ENCODE measurements at places on chromosomes 6 and 20.

DNA sequence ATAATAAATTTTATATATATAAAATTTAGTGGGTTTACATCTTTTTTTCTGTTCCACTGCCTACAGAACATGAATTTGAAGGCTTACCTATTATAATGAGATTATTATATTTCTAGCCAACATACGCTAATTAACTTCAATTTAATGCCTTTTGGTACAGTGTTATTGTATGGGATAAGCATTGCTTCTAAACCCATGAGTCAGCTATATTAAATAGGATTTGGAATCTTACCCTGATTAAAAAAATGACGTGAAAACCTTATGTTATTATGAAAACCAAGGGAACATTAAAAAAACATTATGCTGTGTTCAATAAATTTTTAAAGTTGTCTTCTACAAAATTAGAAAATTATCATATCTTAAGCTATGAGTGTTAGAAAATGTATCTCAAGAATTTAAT lies 334.0 kb upstream of the RGS17 start:
- DNase-seq = no peak

- DNase-seq = no peak
These were observed 54.8 kb upstream of the MBOAT1 start for GRCh38 chr6:20266851-20267608.

DNA sequence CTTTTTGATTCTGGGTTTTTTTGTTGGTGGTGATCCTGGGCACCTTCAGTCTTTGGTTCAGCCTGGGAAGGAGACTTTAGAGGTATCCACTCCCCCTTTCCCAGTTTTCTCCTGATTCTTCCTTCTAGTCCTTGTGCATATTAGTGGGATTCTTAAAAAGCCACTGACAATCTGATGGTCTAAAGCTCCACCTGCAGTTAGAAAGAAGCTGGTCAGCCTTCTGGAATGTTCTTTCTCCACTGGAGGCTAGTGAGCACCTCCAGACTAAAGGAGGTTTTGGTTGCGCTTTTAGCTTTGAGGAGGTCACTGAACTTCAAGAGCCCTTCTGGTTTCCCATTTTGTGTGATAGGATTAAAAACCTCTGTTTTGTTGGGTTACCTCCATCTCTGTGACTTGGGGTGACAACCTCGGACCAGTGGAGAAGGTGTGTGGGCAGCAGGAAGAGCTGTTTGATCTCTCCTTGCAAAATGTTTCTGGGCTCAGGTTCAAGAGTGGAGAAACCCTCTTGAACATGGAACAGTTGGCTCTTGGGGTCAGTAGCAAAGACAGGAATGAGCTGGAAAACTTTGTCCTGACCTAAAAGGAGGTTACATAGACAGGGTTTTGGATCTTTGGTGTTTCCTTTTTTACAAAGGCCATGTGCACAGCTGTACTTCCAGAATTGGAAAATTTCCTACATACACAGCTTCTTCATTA lies 29.0 kb downstream of the JARID2 start:
- DNase-seq = no peak

DNA sequence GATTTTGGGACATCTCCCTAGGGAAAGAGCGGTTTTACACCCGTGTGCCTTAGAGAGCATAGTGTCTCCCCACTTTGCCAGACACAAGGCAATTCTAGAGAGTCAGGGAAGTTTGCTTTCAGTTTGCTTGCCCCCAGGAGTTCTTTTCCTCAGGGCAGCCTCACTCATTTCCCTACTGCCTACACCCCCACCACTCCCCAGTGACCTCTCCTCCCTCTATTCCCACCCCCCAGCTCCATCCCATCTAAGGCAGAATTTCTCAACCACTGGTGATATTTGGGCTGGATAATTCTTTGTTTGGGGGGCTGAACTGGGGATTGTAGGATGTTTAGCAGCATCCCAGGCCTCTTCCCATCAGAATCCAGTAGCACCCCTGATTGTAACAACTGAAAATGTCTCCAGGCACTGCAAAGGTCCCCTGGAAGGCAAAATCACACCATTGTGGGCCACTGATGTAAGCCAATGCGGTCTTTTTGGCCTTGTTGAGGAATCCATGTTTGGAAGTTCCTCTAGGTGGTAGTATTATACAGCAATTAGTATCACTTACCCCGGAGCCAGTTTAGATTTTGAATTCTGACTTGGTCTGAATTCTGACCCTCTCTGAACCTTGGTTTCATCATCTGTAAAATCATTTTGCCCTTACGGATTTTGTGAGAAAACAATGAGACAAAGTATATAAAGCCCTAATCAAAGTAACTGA lies 1.3 kb downstream of the EPPIN start:
- DNase-seq = peak; percentile 49

DNA sequence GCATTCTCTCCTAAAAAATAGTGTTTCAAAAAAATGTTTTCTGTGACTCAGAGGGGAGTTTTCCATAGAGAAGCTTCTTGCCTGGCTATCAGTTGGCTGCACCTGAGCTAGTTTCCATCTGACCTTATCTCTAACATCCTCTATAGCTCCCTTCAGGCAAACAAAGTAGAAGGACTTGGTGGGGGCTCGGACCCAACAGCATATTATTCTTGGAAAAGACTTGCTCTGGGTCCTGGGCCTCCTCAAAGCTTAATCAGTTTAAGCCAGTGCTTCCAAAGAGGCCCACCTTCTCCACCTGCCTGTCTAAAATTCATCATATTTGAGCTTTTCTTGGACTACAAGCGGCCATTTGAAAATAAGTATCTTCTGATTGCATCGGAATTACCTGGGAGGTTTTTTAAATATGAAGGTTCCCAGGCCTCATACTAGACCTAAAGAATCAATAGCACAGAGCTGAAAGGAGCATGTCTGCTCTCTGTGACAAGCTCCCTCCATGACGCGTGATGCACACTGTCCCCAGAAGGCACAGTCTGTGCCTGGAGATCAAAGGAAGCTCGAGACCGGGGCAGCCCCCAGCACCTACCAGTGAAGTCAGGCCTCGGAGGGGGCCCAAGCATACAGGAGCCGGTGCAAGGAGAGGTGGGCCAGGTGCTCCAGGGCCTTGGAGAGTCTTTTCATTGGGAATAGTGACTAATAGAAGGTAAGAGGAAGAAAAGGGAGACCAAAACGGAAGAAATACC lies 80.6 kb upstream of the HIVEP1 start:
- DNase-seq = no peak
